ENCODE measurements at places on chromosomes 12 and 14.

DNA sequence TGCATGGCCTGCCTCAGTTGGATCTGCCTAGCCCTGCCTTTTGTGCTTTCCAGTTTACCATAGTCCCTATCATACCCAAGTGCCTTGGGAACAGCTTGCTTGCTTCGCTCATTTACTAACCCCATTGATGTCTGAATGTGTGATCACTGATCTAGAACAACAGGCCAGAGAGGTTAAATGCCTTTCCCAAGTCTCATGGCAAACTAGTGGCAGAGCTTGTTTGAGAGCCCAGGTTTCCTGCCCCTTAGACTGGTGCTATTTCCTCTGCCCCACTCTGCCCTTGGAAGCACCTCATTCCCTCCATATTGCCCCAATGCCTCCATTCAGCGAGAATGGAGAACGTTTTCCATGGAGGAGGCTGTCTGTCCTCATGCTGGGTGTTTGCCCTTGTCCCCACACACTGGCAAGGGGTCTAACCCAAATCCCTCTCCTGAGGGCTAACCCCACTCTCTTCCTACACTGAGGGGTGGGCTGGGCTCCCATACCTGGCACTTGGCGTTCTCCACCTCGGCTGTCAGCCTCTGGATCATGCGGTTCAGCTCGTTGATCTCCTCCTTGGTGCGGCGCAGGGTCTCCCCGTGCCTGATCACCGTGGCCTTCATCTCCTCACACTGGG lies 19.8 kb downstream of the KRT7 start:
- DNase-seq, result no peak

DNA sequence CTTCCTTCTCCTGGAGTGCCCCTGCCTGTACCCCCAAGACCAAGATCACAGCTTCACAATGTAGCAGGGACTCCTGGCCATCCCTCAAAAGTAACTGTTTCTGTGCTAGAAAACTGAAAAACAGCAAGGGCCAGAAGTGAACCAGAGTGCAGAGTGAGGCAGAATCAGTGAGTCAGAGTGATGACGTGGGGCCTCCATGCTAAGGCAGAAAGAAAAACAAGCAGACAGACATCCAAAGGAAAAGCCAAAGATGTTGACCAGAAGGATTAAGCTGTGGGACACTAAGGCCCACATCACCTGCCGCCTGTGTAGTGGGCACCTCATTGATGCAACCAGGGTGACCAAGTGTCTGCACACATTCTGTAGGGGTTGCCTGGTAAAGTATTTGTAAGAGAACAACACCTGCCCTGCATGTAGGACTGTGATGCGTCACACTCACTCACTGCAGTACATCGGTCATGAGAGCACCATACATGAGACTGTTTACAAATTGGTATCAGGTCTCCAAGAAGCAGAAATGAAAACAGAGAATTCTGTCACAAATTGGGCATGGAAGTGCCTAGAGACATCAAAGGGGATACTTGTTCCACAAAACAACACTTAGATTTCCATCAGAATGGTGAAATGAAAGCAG lies 51.2 kb downstream of the ARMH4 start:
- no peak for DNase-seq

GRCh38 chr12:95653771-95654546 lies 102.7 kb upstream of the USP44 start:
- DNase-seq, result peak; percentile 57

GRCh38 chr14:68182492-68182891 lies 362.9 kb downstream of the RAD51B start:
- DNase-seq, result no peak

- DNase-seq, result peak; percentile 45
Observed at GRCh38 chr12:121287267-121287954, 9.1 kb downstream of the CAMKK2 start.

DNA sequence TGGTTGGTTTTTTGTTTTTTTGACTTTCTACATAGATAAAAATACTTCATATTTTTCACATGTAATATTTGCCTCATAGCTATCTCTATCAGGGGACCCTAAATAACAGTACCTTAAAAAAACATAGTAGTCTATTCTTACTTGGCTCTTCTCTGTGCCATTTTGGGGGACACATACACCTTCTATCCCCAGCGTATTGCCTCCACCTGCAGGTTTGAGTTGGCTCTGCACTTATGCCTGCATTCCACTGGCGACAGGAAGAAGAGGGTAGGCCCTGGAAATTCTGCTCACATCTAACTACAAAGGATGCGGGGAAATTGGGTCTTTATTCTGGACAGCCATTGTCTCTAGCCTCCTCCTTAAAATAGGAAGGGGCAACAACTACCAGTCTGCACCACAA lies 13.8 kb upstream of the IFI27L2 start:
- DNase-seq, result no peak

DNA sequence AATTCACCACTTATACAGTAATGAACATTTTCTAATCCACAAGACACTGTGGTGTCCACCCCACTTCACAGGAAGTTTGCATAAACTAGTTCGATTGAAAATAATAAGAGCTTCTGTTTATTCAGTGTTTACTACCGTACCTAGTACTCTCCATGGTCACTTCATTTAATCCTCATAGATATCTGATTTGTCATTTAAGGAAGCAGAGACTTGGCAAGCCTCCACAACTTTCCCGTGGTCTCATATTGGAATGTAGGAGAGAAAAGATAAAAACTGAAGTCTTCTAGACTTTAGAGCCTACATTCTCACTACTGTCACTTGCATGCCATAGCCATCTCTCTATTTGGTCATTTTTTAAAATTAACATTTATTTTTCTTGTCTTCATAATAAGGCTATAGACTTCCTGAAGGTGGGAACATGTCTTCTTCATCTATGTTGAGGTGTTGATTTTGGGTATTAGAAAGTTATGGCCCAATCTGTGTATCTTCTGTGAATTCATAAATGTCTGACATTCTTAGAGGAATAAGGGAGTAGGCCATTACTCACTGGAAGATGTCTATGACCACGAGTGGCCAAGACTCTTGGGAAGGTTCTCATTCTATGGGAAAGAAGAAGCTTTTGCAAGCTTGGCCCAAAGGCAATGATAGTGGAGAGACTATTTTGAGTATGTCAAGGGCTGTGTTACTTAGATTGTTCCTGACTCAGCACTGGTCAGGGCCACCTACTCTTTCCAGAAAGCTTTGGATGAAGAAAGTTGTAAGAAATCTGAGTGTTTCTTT lies 423.7 kb downstream of the LRIG3 start:
- no peak for DNase-seq

DNA sequence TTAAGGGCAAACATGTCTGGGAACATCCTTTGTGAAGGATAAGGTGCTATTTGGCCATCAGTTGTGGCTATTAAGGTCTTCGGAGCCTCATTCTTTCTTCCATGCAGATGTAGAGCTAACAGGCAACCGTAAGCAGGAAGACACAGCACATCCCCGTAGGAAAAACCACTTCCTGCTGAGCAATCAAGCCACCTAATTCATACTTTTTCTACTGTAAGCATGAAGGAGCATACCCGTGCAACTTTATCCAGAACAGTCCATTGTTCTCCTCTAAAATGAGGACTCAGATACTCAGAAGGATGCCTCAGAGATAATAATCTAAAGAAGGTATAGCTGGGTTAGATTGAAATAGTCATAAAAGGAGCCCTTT lies 232.0 kb downstream of the PPM1H start:
- no peak for DNase-seq

DNA sequence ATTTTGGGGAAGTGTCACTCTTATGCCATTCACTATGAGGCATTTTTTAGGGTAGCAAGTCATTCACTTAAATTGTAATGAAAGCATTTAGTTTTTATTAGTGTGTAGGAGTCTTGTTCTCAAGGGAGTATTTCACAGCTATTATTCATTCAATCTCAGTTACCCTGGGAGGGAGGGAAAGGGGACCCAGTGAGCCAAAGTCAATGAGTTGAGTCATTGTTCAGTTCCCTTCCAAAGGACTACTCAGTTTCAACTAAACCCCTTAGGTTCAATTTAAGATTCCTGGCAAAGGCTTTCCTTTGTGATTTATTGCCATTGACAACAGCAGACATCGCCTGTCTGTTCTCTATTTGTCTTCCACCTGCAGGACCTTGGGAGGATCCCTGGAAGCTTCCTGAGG lies 29.3 kb upstream of the RASSF8 start:
- no peak for DNase-seq

DNA sequence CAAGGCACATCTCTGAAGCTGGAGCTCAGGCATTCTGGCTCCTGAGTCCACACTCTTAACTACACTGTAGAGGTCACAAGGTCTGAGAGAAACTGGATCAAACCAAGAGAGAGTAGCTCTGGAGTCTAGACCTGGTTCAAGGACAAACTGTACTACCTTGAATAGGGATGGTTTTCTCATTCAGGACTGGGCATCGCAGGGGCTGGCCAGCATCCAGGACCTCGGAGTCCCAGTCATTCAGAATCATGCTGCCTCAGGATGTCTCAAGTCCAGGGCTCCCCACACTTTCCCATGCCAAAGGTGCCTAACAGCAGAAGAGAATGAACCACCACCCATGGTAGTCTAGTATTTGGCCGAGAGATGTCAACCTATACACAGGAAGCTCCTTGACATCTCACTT lies 13.1 kb upstream of the PLEKHD1 start:
- DNase-seq, result no peak

DNA sequence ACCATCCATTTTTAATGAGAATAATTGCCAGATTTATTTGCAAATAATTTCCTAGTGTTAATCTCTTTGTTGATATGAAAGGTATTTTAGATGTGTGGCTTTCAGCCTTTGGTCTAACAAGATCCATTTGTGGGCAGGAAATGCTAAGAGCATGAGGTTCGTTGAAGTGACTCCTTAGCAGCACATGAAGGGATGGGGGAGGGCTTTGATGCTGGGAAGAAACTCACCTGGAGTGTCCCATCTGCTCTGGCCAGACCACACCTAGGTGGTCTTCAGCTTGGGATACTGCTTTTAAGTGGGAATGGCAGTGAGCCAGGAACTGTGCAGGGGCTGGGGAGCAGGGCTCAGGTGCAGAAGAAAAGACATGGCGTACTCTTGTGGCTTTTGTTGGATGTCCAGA lies 13.6 kb downstream of the SFSWAP start:
- no peak for DNase-seq

- no peak for DNase-seq
Observed at GRCh38 chr12:108337235-108338223, 1.6 kb downstream of the CMKLR1 start.

- no peak for DNase-seq
Observed at GRCh38 chr14:91230397-91231035, 14.0 kb downstream of the GPR68 start.

GRCh38 chr12:99110868-99111267 lies 465.8 kb downstream of the APAF1 start:
- DNase-seq, result no peak

DNA sequence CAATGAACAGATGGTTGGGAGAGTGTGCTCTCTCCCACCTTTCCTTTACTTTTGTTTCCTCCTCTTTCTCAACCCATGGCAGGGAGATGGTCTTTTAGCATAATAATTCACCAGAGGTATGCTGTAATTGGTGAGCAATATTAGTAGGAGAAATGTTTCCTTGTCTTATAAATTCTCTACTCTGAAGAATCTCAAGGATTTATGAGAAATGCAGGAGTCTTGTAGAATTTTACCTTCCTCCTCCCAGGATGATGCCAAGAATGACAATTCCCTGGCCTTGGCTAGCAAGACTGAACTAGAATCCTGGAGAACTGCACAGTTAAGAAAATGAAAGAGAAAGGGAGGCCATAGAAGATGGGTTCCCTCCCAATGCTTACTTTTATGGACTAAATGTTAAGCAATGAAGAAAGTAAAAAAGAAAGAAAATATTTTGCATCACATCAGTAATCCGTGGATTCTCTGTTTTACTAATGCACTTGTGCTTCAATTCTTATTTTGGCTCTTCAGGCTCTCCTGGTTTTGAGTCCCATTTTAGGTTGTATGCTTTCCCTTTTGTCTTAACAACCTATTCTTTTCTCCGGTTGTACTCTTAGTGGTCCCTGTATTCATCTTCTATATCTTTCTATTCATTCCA lies 192.9 kb upstream of the GARIN6 start:
- no peak for DNase-seq

DNA sequence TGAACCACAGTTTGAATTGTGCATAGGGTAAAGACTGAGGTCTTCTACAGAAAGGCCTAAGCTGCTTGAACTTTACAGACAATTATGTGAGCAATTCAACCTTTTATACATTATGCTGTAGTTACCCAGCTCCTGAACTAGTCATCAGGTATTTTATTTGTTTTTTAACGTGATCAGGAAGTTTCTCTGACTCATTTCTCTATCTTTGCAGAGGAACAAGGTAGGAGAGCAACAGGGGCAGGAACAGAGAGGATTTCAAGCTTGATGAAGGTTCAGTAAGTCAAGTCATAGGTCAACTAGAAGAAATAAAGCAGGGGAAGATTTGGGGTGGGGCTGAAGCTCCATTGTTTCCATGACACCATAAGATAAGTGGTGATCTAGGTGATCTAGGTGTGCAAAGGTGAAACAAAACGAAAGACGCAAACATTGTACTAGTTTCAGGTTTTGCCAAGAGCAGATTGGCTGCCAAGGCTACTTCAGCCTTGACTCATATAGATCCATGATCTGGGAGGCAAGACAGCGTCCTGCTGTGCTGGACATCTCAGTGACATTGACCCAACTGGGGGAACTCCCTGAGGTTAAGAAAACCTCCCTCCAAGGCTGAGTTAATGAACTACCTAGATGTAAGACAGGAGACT lies 198.1 kb downstream of the DAD1 start:
- no peak for DNase-seq

DNA sequence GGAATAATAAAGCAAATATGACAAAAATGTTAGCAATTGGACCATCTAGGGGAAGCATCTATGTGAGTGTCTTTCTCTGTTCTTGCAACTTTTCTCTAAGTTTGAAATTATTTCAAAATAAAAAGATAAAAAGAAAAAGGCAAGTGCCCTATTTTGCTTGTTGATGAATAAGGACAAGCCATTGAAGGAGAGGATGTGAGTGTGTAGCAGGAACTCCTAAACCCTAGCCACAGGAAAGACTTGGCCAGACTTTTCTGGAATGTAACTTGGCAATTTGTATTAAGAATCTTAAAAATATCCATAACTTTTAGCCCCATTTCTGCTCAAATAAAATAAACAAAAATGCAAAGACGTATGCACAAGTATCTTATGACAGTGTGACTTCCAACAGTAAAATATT lies 279.4 kb downstream of the CACNA1C start:
- no peak for DNase-seq

GRCh38 chr12:14952299-14952921 lies 9.0 kb downstream of the ARHGDIB start:
- peak; percentile 70 for DNase-seq

DNA sequence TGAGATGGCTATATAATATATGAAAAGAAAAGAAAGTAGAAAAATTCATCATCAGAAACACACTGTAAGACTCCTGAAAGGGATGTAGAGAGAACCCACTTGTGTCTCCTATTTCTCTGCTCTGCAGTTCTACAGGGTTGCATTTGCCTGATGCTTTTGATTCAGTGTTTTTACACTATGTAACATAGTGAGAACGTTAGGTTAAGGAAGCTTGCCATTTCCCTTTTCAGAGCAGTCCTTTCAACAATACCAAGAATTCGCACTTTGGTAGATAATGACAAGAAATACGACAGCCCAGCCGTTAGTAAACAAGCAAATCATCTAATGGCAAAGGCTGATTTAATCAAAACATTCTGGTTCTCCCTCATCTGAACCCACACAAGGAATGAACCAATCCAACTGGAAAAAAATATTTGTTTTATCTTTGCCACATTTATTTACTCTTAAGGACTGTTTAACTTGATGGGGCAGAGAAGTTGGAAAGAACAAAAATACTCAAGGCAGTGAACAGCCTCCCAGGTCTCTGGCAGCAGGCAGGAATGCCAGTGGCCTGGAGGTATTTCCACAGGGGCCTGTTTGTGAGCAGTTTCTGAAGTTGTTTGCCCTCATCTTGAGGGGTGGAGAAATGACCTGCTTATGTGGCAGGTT lies 30.8 kb upstream of the SOCS2 start:
- DNase-seq, result no peak

Data from GM04504 (cell line).